ENCODE measurements at places on chromosomes 3 and 15. TPM values are rescaled to one million over a fixed set of nuclear protein-coding genes. Genes with fewer than 3 reads are reported as not detected.

PLCH1 gene
- 0.28 TPM for total RNA-seq

CCDC54 gene
- total RNA-seq, result not detected

DNA sequence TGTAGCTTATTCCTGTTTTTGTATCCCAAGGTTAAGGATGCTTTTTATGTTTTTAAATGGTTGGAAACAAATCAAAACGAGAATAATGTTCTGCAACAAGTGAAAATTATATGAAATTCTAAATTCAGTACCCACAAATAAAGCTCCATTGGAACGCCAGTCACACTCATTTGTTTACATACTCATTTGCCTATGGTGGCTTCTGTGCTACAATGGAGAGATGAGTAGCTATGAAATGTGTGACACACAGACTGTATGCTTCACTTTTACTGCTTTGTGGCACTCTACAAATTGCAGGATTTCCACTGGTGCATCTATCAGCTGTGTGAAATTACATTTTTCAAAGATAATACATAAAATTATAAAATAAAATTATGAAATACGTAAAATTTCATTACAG is 112.2 kb upstream of the TSPAN3 start:
- H3K36me3 ChIP-seq, result peaks cover 40% of the 10 kb centered on the region
- H3K27me3 ChIP-seq, result no peaks in the 10 kb centered on the region
- H3K4me3 ChIP-seq, result no peak overlapping the region
- no peak overlapping the region for H3K27ac ChIP-seq
- no peak for DNase-seq

DNA sequence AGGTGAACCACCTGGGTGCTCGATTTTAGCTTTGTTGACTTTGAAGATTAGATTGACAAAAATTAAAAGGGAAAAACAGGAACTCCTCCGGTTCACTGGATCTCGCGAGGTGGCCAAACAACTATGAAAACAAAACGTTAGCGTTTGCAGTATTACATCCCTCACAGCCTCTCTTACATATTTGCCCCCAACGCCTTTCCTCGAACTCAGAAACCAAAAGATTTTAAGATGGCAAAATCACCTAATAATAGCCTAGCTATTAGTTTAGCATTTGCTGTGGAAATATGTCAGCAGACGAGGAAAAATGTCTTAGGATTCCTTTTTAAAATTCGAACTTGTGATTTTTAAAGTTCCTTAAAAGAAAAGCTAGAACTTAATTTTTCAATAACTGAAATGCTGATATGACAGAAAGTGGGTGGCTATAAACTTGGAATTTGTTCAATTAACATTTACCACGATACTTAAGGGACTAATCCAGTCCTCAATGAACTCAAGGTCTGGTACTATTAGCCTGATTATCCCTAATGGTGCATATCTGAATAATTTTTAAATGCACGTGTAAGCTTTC is 491 bp upstream of the SENP7 start:
- H3K27ac ChIP-seq, result peak overlapping the region; percentile 97
- 0 out of 2 replicates have a peak, but pooled peaks cover 2% of the 10 kb centered on the region for H3K27me3 ChIP-seq
- peaks cover 6% of the 10 kb centered on the region for H3K36me3 ChIP-seq
- peaks cover 14% of the 10 kb centered on the region for H3K4me1 ChIP-seq
- no peak for DNase-seq
- H3K4me3 ChIP-seq, result peak overlapping the region; percentile 57

DNA sequence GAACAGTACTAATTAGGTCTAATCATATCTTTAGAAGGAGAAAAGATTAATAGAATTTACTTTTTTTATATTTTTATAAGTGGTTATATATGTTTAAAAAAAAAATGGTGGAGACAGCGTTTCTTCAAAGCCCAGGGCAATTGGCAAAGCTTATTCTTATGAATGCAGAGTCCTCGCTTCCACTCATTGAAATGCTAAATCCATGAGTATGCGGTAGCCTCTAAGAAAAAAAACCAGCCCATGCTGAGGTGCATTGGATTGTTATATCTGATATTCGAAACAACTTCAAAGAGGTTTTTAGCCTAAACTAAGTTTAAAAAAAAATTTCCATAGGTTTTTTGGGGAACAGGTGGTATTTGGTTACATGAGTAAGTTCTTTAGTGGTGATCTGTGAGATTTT is 142.8 kb downstream of the GOLIM4 start:
- H3K36me3 ChIP-seq, result no peaks in the 10 kb centered on the region
- H3K27ac ChIP-seq, result no peak overlapping the region
- H3K27me3 ChIP-seq, result no peaks in the 10 kb centered on the region

DNA sequence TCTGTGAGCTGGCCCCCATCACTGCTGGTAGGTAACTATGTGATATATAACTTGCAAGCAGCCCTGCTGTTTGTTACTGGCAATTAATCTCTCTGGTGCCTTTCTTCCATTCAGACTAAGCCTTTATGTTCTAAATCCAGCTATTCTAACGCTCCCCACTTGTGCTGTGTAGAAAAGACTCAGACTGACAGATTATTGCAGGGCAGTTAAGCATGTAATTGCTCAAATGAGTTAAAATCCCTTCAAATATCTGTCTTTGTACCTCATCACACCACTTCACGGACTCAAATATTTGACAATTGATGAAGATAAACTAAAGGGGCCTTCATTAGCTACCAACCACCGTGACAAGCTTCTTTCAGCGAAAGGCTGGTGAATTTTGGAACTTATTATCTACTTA is 416.2 kb downstream of the NR2F2 start:
- H3K4me1 ChIP-seq, result no peaks in the 10 kb centered on the region
- H3K27me3 ChIP-seq, result no peaks in the 10 kb centered on the region
- no peak overlapping the region for H3K4me3 ChIP-seq
- no peak overlapping the region for H3K27ac ChIP-seq

DNA sequence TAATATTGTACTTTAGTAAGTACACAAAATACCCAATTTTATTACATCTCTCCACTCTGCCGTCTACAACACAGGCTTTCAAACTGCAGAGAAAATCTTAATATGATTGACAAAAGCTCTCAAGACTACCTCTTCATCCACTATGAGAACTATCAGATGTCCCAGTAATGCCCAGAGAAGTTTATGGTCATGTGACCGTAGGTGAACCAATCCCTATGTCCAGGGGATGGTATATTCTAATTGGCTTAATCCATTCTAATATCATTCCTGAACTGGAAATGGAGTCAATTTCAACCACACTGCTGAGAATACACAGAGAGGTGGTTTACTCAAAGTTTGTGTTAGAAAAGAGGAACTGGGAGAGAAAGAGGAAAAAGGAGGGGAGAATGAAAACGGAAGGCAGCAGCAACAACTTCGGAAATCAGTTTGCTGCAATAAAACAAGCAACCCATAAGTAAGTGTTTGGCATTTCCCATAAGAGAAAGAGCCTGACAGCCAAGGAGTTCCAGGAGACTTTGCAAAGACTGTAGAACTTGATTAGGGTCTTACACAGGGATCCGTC is 7.3 kb downstream of the SST start:
- no peak for DNase-seq
- H3K27ac ChIP-seq, result no peak overlapping the region
- no peak overlapping the region for H3K4me3 ChIP-seq
- no peaks in the 10 kb centered on the region for H3K27me3 ChIP-seq
- no peaks in the 10 kb centered on the region for H3K36me3 ChIP-seq

DNA sequence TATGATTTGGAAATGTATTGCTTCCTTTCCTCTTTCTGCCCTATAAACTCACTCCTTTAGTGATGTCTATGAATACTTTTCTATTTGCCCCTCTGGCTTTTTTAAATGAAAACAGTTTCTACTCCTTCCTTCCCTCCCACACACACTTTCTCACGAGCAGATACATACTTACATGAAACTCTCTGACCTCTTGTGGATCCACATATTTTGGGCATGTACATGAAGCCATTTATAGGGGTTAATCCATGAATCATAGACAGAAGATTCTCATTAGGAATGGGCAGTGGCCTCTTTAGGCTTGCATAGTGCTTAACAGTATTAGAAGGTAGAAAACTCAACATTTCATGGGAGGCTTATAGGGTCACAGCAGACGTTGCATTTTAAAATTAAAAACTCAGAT is 24.8 kb downstream of the ANAPC13 start:
- H3K27me3 ChIP-seq, result no peaks in the 10 kb centered on the region
- H3K36me3 ChIP-seq, result no peaks in the 10 kb centered on the region
- peaks cover 32% of the 10 kb centered on the region for H3K4me1 ChIP-seq
- DNase-seq, result no peak
- H3K4me3 ChIP-seq, result no peak overlapping the region

GRCh38 chr3:185583925-185584324 is 2.2 kb upstream of the SENP2 start:
- no peak overlapping the region for H3K4me3 ChIP-seq
- no peak for DNase-seq
- H3K4me1 ChIP-seq, result peaks cover 9% of the 10 kb centered on the region
- H3K36me3 ChIP-seq, result peaks cover 6% of the 10 kb centered on the region
- H3K27ac ChIP-seq, result no peak overlapping the region
- H3K27me3 ChIP-seq, result no peaks in the 10 kb centered on the region

- H3K4me1 ChIP-seq, result peaks cover 34% of the 10 kb centered on the region
- no peaks in the 10 kb centered on the region for H3K36me3 ChIP-seq
- no peak overlapping the region for H3K4me3 ChIP-seq
- no peak for DNase-seq
These were observed 319.6 kb upstream of the TGFBR2 start for GRCh38 chr3:30286811-30287210.

TMEM212 gene
- total RNA-seq, result not detected

- H3K36me3 ChIP-seq, result no peaks in the 10 kb centered on the region
- no peak overlapping the region for H3K27ac ChIP-seq
- H3K4me3 ChIP-seq, result no peak overlapping the region
- DNase-seq, result no peak
- no peaks in the 10 kb centered on the region for H3K4me1 ChIP-seq
- no peaks in the 10 kb centered on the region for H3K27me3 ChIP-seq
These were observed 27.9 kb upstream of the STRIT1 start for GRCh38 chr3:155321418-155321817.

DNA sequence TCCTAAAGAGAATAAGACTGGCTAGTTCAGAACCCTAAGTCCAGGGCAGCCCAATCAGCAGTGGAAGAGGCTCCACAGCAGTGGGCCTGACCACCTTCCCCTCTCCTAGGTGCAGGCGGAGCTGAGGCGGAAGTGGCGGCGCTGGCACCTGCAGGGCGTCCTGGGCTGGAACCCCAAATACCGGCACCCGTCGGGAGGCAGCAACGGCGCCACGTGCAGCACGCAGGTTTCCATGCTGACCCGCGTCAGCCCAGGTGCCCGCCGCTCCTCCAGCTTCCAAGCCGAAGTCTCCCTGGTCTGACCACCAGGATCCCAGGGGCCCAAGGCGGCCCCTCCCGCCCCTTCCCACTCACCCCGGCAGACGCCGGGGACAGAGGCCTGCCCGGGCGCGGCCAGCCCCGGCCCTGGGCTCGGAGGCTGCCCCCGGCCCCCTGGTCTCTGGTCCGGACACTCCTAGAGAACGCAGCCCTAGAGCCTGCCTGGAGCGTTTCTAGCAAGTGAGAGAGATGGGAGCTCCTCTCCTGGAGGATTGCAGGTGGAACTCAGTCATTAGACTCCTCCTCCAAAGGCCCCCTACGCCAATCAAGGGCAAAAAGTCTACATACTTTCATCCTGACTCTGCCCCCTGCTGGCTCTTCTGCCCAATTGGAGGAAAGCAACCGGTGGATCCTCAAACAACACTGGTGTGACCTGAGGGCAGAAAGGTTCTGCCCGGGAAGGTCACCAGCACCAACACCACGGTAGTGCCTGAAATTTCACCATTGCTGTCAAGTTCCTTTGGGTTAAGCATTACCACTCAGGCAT is 33.7 kb downstream of the VIPR1 start:
- H3K36me3 ChIP-seq, result no peaks in the 10 kb centered on the region
- H3K27me3 ChIP-seq, result no peaks in the 10 kb centered on the region
- DNase-seq, result no peak
- H3K4me3 ChIP-seq, result no peak overlapping the region

CHST13 gene
- total RNA-seq, result not detected

- H3K27ac ChIP-seq, result no peak overlapping the region
- H3K4me3 ChIP-seq, result no peak overlapping the region
- no peak for DNase-seq
- H3K4me1 ChIP-seq, result peaks cover 12% of the 10 kb centered on the region
These were observed 48.4 kb downstream of the DTWD1 start for GRCh38 chr15:49669288-49669687.

UCN2 gene
- 10.1 TPM for total RNA-seq

DNA sequence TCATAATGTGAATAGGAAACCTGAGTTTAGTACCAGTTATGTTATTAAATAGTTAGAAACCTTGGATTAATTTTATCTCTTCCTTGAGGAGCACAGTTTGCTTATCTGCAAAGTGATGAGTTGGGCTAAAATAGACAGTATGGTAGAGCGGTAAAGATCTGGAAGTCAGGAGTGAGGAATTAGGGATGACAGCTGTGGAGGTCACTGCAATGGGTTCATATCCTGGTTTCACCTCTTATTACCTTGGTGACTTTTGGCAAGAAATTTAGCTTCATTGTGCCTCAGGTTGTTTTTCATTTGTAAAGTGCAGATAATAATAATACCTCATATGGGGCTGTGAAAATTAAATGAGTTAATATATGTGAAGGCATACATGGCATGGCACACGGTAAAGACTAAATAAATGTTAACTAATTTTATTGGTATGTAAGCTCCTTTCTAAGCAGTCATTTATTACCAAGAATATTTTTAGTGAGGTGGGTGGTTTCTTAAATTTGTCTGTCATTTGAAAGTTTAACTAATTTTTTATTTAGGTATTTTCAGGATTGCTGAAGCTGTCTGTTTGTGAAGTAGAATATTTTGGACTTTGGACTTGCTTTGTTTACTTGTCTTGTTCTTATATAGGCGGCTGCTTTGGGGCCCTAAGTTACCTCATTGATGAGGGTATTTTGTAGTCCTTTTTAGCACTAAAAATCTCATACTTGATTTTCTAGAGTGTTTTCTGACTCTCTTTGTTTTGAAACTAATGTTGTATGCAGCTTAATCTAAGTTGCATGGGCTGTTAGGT is 41.8 kb downstream of the SLMAP start:
- no peaks in the 10 kb centered on the region for H3K27me3 ChIP-seq

TM4SF18 gene
- total RNA-seq, result 2.4 TPM

DNA sequence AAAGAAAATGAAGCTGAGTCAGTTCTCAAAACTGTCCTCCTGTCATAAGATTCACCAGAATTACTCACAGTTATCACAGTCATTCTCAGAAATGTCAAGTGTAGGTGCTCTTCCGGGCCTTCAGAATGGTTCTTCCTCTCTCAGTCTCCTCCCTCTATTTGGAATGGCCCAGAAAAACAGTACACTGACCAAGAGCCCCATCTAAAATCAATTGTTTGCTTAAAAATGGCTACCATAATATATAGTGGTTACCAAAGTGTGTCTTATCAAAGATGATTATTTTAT is 99.8 kb downstream of the MECOM start:
- no peak for DNase-seq
- no peaks in the 10 kb centered on the region for H3K27me3 ChIP-seq
- no peak overlapping the region for H3K27ac ChIP-seq
- H3K4me3 ChIP-seq, result no peak overlapping the region
- no peaks in the 10 kb centered on the region for H3K36me3 ChIP-seq
- no peaks in the 10 kb centered on the region for H3K4me1 ChIP-seq

GRCh38 chr15:89243046-89243690 is 611 bp upstream of the FANCI start:
- peaks cover 27% of the 10 kb centered on the region for H3K36me3 ChIP-seq
- no peaks in the 10 kb centered on the region for H3K27me3 ChIP-seq
- DNase-seq, result no peak
- H3K4me1 ChIP-seq, result peaks cover 17% of the 10 kb centered on the region

- H3K4me3 ChIP-seq, result no peak overlapping the region
- H3K27ac ChIP-seq, result no peak overlapping the region
- H3K36me3 ChIP-seq, result no peaks in the 10 kb centered on the region
- H3K4me1 ChIP-seq, result no peaks in the 10 kb centered on the region
- DNase-seq, result no peak
These were observed 605.0 kb upstream of the CBLB start for GRCh38 chr3:106473576-106474475.

All from SJSA1 (cell line).